ENCODE measurements at places on chromosomes 4 and X. TPM values are rescaled to one million over a fixed set of nuclear protein-coding genes. Genes with fewer than 3 reads are reported as not detected.

GRCh38 chrX:24014388-24015018 is 12.5 kb downstream of the KLHL15 start:
- no peak for DNase-seq

GRCh38 chrX:24479924-24480323 is 14.8 kb downstream of the PDK3 start:
- no peak for DNase-seq

- DNase-seq, result no peak
These were observed 58.2 kb downstream of the TBC1D9 start for GRCh38 chr4:140697709-140698560.

GRCh38 chr4:147829401-147830101 is 97.7 kb downstream of the ARHGAP10 start:
- DNase-seq, result peak; percentile 45

DNA sequence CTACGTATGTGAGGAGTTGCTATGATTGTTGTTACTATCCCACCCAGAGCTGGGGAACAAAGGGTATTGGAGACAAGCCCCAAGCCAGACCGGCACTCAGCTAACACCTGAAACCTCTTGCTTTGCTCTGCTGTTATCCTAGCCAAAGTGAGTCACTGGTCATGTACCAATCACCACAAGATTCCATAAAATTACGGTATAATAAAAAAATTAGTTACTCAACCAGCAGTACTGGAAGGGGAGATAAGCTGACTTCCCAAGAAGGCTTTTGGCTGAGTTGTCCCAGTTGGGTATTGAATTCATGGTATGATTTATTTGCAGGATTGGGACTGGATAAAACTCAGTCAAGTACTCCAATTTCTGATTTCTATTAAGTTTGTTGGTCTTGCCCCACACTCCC is 5.3 kb downstream of the EDA2R start:
- no peak for DNase-seq

DNA sequence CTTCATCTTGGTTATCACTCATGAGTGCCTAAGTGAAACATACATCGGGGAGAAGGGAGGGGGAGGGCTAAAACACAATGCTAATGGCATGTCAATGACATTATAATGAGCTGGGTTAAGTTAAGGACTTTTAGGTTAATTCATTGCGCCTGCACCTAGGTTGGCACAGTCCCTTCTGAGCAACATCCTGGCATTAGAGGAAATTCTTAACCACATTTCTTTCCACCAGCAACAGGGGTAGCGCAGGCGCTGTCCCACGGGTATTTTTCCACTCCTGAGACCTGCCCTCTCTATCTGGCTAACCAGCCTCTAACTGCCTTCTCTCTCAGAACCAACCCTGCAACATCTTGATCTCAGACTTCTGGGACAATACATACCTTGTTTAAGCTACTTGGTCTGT is 39.0 kb upstream of the PROM1 start:
- no peak for DNase-seq

- DNase-seq, result no peak
These were observed 20.9 kb downstream of the ETDB start for GRCh38 chrX:135099493-135099783.

- DNase-seq, result peak; percentile 74
These were observed 75.4 kb downstream of the FAT4 start for GRCh38 chr4:125390126-125390525.

GRCh38 chr4:128782076-128782715 is 27.3 kb upstream of the JADE1 start:
- peak; percentile 24 for DNase-seq

DNA sequence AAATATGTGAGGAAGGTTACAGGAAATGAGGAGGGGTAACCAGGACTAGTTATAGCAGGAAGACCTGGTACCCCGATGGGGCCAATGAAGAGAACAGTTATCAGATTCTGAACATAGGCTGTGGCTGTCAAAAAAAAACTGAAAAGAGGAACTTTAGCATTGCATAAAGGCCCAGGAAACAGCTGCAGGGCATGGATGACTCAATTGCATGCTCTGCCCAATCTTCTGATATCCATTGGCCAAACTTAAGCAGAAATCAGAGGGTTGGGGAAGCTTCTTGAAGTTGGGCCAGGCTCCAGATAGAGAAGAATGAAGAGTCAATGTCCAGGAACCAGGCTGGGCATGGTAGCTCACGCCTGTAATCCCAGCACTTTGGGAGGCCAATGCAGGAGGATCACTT is 1222.4 kb upstream of the PRKX start:
- no peak for DNase-seq

DNA sequence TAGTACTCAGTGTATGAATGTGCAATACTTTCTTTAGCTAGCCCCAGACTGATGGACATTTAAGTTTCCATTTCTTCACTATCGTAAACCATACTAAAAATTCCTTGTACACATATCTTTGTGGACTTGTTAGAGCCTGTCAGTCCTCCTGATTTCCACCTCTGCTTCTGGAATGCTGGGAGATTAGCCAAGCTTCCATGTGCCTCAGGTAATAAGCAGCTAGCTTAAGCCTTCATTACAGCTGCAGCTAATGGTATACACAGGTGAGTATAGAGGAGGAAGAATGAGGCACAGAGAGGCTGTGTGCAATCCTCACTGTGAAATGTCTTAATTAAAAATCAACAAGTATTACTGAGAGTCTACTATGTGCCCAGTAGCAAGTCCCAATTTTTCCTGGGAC is 9.8 kb downstream of the SMIM9 start:
- DNase-seq, result no peak

DNA sequence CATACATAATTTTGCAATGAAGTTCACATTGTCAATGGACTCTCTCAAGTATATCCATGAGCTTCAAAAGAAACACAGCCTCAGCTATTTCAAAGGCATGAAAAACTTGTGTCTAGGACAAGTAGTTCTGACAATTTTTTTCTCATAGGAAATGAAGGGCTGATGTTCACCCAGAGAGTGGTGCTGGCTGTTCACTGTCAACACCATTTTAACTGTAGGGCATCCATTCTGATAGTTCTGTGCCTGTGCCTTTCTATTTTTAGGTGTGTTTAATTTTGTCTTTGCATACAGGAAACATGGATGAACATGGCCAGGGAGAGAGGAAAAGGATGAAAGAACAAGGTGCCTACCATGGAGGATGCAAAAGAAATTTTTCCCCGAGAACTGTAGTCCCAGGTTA is 135.3 kb upstream of the MAP9 start:
- no peak for DNase-seq

GRCh38 chr4:114694770-114695169 is 96.2 kb downstream of the UGT8 start:
- DNase-seq, result peak; percentile 44

- no peak for DNase-seq
These were observed 35.7 kb downstream of the PIGG start for GRCh38 chr4:534576-535151.

DNA sequence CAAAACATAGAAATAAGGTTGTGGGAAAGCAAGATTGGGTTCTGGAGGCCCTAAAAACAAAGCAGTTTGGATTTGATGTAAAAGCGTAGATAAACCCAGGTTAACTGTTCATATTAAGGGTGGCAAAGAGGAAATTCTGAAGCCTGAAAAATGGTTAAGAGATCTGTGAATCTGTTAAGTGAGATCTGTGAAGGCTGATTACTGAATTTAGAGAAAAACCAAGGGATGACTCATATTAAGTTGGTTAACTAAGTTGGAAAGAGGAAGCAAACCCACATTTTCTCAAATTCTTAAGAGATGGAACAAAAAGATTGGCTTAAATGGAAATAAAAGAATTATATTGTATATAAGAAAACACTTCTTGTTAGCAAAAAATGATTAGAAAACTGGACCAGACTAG is 22.8 kb downstream of the GPAT3 start:
- no peak for DNase-seq

DNA sequence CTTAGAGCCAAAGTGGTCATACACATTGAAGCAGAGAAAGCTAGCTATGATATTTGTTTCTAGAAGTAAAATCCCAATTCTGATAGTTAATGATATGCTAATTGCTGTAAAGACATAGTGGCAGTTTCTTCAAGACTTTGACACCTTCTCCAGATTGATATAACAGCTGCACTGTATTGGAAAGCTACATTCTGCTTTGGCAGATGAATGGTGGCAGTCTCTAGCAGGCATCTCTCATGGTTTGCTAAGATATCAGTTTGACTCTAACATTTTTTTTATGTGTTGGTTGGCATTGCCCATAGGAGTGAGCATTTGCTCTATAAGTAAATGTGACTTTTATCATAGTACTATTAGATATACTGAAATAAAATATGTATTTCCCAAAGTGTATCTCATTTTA is 128.2 kb downstream of the AFF2 start:
- no peak for DNase-seq

DNA sequence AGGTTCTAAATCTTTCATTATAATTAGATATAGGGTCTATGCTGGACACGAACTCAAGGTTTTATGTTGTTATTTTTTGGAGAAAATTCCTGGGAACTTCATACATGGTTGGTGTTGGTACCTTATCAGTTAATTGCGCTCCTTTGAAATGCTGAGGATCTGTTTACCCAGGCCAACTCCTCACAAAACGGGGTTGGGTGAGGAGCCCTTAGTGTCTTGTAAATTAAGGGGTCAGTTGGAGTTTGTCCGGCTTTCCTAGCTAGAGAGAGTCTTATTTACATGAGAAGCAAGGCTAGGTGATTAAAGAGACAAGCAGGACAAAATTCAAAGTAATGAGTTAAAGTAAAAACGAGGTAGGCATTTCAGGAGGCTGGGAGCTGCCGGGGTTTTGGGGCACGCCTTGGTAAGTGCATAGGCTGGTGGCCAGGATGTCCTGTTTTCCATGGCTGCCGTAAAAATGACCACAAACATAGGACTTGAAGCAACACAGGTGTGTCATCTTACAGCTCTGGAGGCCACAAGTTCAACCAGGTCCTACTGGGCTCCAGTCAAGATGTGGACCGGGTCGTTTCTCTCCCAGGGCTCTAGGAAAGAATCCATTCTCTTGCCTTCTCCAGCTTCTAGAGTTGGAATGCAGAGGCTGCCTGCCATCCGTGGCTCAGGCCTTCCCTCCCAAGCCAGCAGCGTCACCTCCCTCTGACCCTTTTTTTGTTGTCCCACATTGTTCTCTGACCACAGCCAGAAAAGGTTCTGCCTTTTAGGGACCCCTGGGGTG is 19.8 kb downstream of the PSAPL1 start:
- DNase-seq, result no peak

GRCh38 chrX:10507876-10508275 is 112.5 kb downstream of the MID1 start:
- peak; percentile 47 for DNase-seq

DNA sequence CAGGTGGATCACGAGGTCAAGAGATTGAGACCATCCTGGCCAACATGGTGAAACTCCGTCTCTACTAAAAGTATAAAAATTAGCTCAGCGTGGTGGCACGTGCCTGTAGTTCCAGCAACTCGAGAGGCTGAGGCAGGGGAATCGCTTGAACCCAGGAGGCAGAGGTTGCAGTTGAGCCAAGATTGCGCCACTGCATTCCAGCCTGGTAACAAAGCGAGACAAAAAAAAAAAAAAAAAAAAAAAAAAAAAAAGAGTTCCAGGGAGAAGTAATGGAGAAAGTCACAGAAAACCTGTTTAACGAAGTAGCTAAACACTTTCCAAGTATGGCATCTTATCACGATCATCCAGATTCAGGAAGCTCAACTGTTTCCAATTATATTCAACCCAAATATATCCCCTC is 10.9 kb downstream of the KLHL4 start:
- DNase-seq, result no peak

DNA sequence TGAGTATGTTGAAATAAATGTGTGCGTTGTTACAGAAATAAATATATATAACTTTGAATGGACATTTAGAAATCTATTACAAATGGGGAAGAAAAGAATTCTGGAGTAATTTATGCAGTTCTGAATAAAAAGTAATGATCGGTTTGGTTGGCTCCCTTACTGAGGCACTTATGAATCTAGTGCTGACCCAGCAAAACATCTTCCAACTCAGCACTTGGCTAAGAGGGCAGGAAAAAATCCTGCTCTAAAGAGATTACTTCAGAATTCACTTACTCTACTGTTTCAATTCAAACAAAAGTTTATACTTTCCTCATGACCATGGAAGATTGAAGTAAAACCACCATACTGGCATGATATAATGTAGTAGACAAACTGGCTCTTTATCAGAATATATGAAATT is 123.9 kb upstream of the RXFP1 start:
- DNase-seq, result no peak

DNA sequence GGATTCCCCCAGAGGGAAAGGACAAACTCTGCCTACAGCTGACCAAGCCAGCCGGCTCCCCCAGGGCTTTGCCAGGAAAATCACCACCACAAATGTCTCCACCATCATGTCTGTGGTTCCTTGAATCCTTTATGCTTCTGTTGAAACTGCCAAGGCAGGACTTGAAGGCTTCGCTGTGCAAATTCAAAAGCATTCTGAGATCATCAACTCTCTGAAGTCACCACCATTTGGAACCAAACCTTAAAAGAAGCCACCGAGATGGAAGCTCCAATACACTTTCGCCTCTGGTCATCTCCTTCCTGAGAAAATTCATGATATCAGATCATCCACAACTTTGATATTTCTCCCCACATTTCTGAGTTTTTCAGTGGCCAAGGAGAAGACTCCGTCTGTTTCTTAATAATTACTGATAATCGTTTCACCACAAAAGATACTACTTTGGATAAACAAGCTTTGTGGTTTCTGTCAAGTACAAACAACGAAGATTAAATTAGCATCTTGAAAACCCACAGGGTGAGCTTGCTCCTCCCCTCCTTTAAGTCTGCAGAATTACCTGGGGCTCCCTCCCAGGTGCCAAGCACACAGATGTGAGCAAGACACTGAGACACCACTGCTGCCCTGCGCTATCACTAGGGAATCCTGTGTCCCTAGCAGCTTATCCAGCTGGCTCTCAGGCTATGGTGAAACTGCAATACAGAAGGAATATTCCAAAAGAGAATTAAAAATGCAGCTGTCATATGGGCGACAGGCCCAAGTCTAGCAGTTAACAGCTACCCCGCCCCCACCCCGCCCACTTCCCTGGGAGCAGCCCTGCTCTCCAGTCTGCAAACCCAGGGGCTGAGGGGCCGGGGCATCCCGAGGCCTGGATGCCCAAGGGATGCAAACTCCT is 125.0 kb upstream of the TBL1X start:
- DNase-seq, result peak; percentile 56

GRCh38 chr4:129926936-129927335 is 831.0 kb downstream of the C4orf33 start:
- no peak for DNase-seq

PITX2 gene
- 140 TPM for total RNA-seq

CUL4B gene
- 24.4 TPM for total RNA-seq

ODAM gene
- not detected for total RNA-seq

SLC4A4 gene
- total RNA-seq, result 13.3 TPM

DCAF4L1 gene
- 0.32 TPM for total RNA-seq

UBQLN2 gene
- 17.2 TPM for total RNA-seq

FAM9B gene
- not detected for total RNA-seq

GJB1 gene
- not detected for total RNA-seq

SUPT20HL2 gene
- not detected for total RNA-seq

FAM47E gene
- total RNA-seq, result 0.21 TPM

TDO2 gene
- total RNA-seq, result 3.1 TPM

XG gene
- total RNA-seq, result 1.5 TPM

YY2 gene
- 0.68 TPM for total RNA-seq

ATP6AP2 gene
- total RNA-seq, result 104 TPM
